ENCODE measurements at places on chromosomes 7 and 10.

DNA sequence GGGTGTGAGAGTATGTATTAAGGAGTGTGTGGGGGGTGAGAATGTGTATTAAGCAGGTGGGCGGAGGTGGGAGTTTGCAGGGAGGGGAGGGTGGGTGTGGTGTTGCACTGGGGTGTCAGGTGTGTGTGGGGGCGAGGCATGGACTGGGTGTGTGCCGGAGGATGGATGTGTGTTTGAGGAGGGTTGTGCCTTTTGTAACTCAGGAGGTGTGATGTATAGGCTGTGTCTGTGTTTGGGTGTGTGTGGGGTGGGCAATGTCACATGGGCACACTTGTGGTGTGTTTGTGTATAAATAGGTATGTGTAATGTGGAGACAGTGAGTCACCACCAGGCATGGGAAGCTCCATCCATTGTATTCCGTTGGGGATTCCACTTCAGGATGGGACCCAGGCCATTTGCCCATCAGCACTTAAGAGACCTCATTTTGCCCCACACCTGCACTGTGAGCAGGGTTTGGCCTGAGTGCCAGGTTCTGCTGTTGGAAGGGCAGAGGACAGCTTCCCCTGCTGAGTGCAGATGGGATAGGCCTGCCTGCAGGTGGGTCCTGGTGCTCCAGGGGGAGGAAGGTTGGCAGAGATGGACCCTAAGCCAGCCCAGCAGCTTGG, 5.8 kb downstream of the UNC5B start:
- DNase-seq, result peak; percentile 76

DNA sequence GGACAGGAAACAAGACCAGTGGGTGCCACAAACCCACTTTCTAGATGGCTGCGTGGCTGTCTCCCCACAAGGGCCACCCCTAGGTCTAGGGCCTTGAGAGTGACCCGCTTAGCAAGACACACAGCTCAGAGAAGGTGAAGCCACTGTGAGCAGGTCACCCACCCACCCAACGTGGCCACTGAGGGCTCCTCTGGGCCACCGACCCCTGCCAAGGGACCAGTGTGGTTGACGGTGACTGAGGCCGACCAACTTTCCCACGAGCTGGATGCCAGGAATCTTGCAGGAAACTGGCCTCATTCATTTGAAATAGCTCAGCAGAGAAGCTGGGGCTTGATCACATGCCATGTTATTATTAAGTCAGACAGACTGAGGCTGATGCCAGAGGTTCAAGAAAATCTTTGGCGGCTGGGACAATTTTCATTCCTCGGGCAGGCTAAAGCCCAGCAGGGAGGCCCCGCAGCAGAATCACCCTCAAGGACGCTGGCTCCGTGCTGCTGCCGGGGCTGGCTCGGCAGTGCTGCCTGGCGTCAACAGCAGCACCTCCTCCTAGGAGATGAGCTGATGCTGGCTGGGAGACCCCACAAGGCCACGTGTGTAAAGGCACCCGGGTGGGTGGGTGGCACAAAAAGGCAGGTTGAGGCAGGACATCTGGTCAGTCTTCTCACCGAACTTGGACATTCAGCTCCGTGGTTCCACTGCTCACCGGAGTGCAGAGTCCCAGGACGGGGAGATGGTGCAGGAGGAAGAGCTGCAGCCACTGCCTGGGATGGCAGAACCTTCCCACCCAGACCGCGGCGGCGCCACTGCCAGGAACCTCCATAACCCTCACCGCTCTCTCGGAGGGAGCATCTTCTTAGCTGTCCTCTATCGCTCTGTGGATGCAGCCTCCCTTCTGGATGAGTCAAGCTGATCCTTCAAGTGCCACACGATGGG, 57.8 kb downstream of the ZRANB1 start:
- DNase-seq, result no peak

DNA sequence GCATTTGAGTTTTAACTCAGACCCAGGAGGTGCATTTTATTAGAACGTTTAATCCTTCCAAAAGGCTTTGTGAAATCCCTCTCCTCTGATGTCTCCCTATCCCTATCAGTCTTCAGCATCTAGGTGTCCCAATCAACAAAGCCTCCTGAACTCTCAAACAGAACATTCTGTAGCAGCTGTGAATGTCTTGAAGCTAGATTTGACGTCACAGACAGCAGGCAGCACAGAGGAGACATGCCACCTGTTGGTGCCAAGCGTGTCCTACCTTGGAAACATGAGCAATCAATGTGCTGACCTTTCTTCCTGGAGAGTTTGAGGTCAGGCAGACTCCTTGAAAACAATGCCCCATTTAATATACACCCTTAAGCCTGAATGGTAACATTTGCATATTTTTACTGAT, 125.5 kb downstream of the RNLS start:
- no peak for DNase-seq

DNA sequence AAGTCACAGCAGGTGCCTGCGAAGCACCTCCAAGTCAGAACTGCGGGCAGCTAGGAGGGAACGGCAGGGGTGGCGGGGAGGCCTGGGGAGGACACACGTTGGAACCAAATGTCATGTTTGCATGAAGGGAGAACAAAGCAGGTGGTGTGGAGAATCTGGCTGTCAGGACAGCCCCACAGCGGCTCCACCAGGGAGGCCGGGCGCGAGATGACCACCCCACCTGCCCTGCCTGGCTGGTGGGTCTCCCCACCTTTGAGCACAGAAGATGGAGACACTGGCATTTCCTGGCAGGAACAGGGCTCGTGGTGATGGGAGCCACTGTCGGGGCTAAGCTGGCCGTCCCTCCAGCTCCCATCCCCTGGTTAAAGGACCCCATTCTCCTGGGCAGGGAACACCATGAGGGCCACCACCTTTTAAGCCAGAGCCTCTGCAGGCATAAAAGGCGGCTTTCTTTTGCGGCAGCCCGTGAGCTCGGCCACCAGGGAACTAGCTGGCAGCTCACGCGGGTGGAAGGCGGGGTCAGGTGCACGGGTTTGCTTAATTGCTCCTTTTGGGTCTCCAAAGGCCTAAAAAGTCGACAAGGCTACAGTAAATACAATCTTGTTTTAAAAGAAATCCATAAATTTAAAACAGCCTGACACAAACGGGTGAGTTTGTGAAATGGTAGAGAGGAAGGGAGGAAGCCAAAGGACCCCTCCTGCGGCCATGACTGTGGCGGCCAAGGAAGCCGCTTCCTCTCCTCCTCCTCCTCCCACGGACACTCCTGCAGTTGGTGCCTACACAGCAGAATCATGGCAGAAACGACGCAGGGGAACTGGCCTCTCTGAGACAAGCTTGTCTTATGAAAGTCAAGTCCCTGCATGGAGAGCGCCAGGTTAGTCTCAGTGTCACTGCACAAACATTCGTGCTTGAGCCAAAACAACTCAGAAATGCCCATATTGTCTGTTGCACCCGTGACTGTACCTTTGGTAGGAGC, 213.8 kb downstream of the DNAJB6 start:
- DNase-seq, result no peak

DNA sequence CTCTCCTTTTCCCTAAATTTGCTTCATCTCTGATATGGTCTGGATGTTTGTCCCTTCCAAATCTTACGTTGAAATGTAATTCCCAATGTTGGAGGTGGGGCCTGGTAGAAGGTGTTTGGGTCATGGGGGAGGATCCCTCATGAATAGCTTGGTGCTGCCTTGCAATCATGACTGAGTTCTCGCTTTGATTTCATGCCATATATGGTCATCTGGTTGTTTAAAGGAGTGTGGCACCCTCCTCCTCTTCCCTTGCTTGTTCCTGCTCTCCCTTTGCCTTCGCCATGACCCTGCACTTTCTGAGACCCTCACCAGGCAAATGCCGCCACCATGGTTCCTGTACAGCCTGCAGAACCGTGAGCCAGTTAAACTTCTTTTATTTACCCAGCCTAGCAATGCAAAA, 14.5 kb downstream of the NOBOX start:
- no peak for DNase-seq

- DNase-seq, result no peak
These were observed 83.4 kb upstream of the ANLN start for GRCh38 chr7:36306222-36306621.

DNA sequence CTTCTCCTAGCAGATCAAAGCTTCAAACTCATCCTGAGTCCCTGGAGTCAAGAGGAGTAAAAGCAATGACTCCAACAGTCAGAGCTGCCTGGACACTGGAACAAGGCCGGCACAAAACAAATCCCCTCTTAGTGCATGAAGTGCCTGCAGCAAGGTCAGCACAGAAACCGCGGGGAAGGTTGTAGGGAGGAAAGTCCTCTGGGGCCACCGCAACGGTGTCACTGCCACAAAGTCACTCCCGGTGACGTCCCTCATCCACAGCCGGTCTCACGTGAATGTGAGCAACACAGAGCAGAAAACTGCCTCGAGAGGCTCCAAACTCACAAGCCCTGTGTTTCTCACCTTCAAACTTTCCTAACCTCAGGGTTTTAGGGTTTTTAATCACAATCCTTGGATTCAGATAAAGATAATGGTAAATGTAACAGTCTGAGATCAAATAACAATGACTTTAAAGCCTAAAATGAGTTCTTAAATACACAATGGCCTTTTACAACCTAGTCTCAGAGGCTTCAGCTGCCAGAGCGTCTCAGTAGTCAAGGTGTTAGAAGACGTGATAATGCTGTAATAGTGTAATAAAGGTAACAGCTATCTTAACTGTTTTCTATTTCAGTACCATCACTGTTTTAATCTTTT, 274.3 kb downstream of the ZMYND11 start:
- no peak for DNase-seq

- DNase-seq, result no peak
These were observed 19.1 kb downstream of the FAM3C start for GRCh38 chr7:121376979-121377378.

DNA sequence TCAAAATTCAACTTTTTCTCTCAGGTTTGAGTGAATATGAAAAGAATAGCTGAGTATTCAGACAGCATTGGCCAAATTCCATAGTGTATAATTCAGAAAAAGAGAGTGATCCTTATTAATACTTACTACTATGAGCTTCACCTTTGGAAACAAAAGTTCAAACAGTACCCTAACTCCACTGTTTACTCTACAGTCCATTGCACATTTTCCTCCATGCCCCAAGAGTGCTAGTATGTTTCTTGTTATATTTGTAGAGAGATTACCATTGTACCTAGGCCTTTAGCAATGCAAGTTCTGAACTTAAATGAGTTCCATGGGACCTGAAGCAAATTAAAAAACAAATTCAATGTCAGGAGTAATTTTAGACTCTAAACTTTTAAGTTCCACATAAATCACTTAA, 48.1 kb downstream of the MAGI2 start:
- DNase-seq, result no peak

GRCh38 chr10:114278140-114278883, 39.3 kb downstream of the VWA2 start:
- peak; percentile 14 for DNase-seq

GRCh38 chr7:20240080-20240926, 23.1 kb upstream of the MACC1 start:
- no peak for DNase-seq

GRCh38 chr7:93569189-93569588, 5.3 kb downstream of the CALCR start:
- DNase-seq, result no peak

GRCh38 chr7:2036786-2037185, 196.0 kb downstream of the MAD1L1 start:
- no peak for DNase-seq

- DNase-seq, result no peak
These were observed 4.5 kb downstream of the ZNF783 start for GRCh38 chr7:149266451-149266850.

DNA sequence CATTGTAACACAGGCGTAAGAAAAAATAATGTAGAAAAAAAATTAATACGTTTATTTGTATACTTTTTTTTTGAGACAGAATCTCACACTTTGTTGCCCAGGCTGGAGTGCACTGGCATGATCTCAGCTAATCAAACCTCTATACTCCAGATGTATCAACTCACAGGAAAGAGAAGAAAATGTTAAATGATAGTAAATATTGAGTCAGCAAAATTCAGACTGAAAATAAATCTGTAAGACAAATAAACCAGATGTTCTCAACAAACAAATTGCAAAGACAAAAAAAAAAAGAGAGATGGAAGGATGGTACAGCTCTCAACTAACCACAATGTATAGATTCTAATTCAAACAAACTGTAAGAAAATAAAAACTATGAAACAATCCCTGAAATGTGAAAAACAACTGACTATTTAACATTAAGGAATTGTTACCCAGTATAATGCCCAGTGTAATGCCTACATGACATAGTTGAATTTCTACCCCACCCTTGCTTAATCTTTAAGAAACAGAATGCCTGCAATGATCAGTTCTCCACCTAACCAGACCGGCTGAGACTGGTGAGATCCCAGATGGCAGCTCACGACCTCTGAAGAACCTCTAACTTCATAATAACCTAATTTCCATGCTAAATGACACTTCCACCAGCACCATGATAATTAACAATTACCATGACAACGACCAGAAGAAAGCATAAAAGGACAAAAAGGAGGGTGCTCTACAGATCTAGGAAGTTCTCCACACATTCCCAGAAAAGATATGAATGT, 272.0 kb upstream of the GNAI1 start:
- no peak for DNase-seq

GRCh38 chr7:48837266-48837665, 87.1 kb upstream of the CDC14C start:
- no peak for DNase-seq

- peak; percentile 53 for DNase-seq
These were observed 22.4 kb upstream of the IFIT2 start for GRCh38 chr10:89279421-89279869.

- no peak for DNase-seq
These were observed 321.3 kb downstream of the PTEN start for GRCh38 chr10:88184543-88185297.

DNA sequence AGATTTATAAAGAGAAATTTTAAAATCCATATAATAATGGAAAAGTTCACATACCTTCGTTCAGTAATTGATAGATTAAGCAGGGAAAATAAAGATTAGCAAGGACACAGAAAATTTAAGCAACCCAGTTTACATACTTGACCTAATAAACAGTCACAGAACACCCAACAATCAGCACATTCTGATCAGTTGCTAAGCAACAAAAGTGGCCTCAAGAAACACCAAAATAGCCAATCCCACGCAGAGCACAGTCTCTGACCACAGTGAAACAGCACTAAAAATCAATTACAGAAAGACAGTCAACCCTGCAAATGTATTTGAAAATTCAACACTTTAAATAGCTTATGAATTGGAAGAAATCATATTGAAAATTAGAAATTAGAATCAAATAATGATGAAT, 39.3 kb upstream of the DRGX start:
- DNase-seq, result no peak

DNA sequence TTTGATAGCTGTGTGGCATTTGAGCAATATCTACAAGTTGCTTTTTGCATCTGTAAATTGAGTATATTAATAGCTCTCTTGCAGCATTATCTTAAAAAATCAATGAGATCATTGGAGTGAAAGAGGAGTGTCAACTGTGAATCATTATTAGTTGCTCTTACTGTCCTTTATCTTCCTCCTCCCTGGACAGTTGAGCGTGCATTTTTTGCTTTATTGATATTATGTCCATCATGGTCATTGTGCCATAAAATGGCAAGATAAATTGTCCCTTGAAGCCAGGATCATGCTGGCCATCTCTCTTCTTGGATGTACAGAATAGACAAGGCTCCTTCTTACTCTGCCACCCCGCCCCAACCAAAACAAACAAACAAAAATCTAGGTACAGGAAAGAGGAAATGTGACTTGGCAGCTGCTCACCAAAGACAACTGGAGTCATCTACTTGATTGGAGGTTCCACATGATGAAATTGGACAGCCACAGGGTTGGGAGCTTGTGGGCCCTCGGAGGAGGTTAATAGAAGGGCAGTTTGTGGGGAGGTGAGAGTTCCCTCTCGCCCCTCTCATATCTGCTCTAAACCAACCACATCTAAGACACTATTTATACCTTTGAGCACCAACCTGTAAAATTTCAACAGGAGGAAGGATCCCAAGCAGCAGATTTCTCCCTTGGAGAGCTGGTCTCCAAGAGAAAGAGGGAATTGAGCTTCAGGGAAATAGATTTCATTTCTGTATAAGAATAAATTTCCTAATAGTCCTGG, 252.7 kb downstream of the SKIDA1 start:
- DNase-seq, result peak; percentile 49

- peak; percentile 71 for DNase-seq
These were observed 647 bp upstream of the NACAD start for GRCh38 chr7:45089341-45089891.

All from epithelial cell of esophagus (primary cell).